ENCODE measurements at places on chromosomes 7 and 10. TPM values are rescaled to one million over a fixed set of nuclear protein-coding genes. Genes with fewer than 3 reads are reported as not detected.

Gene NEBL
- total RNA-seq, result 62.6 TPM

Gene CTBP2
- total RNA-seq, result 98.8 TPM

Gene ASB10
- 3.4 TPM for total RNA-seq

Gene HUS1
- total RNA-seq, result 20.9 TPM

Gene PALS2
- total RNA-seq, result 15.4 TPM

Gene HOXA9
- total RNA-seq, result 61.6 TPM

Gene KIN
- total RNA-seq, result 8.4 TPM

Gene PPP1R17
- not detected for total RNA-seq

Gene ZNF727
- 0.35 TPM for total RNA-seq

Gene HOXA10
- 98.8 TPM for total RNA-seq

Gene NMT2
- total RNA-seq, result 21.4 TPM

Gene NFE2L3
- total RNA-seq, result 7.6 TPM

Gene KCNIP2
- 5.1 TPM for total RNA-seq

Gene PTPRE
- 17.3 TPM for total RNA-seq

Gene OR2A42
- total RNA-seq, result 0.06 TPM

Gene CRYGN
- total RNA-seq, result 1.2 TPM

Gene SKIDA1
- total RNA-seq, result 7.5 TPM

Gene MYO1G
- 3.6 TPM for total RNA-seq

Gene CYP2E1
- 1.4 TPM for total RNA-seq

Gene CDK6
- 85.7 TPM for total RNA-seq

Gene SPDYE11
- not detected for total RNA-seq

Gene SFTPA2
- not detected for total RNA-seq

Gene PTF1A
- total RNA-seq, result not detected

Gene CYP2C8
- 1.1 TPM for total RNA-seq

Gene LRRC18
- total RNA-seq, result 0.23 TPM

Gene DNA2
- 7.8 TPM for total RNA-seq

Gene FAM221A
- 11.1 TPM for total RNA-seq

Gene ZP3
- total RNA-seq, result 1.5 TPM

Gene SGCE
- 112 TPM for total RNA-seq

Gene SMC3
- total RNA-seq, result 23.6 TPM

Gene ATOH7
- total RNA-seq, result 1.5 TPM

Gene CALML3
- not detected for total RNA-seq

Gene CTAGE8
- 1.8 TPM for total RNA-seq

Gene PPA1
- total RNA-seq, result 56.8 TPM

Gene EPDR1
- total RNA-seq, result 34.3 TPM

Gene AOAH
- total RNA-seq, result 11.5 TPM

Gene DNMBP
- total RNA-seq, result 31.2 TPM

Gene COMMD3
- total RNA-seq, result 40.2 TPM

All from metanephros (tissue), 2 donors.